ENCODE measurements at places on chromosomes 2 and 18.

DNA sequence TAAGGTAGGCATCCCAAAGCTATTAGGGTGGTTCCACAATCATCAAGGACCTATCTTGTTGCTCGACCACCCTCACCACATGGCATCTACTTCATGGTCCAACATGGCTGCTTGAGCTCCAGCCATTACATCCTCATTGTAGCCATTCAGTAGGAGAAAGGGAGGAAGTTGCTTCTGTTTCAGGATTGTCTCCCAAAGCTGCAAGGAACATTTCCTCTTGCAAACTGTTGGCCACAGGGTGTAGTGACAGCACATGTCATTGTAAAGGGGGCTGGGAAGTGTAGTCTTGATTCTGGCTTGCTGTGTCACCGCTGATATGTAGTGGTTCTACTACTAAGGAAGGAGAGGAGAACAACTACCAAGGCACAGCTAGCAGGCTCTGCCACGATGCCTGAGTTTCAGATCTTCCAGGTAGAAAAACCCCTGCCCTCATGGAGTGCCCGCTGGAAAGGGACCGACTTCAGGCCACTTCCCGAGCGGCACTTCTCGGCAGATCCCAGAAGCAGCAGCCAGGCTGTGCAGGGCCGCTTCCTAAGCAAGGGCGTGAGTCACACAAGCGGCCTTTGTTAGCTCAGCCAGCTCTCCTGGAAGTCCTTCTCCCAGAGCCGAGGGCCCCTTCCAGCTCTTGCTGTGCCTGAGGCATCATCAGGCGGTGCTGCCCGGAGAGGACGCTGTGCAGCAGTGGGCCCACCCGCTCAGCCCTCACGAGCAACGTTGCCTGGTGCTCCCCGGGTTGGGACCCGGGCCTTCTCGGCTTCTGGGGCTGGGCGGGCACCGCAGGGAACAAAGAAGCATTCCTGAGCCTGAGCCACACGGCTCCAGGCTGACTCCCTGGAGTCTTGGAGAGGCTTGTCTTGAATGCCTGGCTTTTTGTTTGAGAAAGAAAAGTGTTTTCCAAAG, 58.2 kb downstream of the HS6ST1 start:
- DNase-seq: no peak

DNA sequence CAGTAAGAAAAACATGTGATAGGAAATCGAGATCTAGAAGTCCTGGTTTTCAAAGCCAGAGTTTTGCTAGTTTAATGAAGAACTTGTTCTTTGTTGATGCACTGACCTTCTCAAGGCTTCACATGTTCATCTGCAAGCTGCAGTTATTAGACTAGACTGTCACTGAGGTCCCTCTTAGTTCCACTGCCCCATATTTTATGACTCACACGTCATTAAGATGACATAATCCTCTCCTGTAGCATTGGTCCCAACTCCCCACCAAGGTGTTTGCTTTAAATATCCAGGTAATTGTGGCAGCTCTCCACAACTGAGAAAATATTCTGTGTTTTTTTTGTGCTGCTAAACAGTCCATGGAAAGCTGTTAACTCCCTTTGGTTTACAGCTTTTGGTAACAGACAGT, 149.7 kb downstream of the MREG start:
- DNase-seq: no peak

DNA sequence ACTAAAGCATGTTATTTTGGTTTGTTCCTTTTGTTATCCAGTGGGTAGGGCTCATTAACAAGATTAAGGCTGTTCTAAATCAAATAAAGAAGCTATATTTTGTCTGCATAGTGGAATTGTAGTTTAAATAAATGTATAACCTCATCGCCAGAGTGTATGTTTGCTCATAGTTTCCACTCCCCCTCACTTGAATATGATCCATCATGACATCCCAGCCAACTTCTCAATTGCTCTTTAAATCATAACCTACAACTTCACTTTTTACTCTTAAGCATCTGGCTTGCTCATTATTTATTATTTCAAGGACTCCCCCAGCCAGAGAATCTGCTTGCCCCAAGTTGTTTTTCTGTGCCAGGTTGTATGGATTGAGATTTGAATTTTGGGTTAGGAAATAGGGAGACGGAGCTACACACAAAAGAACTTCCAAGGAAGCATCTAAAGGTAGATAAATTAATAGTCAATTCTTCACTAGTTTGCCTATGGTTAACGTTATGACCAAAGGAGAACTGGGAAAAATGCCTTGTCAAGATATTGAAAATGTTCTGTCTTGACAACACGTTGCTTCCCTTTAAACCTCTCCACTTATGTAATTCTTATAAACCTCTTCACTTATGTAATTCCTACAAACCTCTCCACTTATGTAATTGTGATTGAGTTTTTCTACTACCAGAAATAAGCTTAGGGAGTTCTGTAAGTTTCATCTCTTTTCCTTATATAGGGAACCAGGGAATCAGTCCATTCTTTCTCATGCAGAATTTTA, 55.4 kb upstream of the UPP2 start:
- DNase-seq: no peak

DNA sequence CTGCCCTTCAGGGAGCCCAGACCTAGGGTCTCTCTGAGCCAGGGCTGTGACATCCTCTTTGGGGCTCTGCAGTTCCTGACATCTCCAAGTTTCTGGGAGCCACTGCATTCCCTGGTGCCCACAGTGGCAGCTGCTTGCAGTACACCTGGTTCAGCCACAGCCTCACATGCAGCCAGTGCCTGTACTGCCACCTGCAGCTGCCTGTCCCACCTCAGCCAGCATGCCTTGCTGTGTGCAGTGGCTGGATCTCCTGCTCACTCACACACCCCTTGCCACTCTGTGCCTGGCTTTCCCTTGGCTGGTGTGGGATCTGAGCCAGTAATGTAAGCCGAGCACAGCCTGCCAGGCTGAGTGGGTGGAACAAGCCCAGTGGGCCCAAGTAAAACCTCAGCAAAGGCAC, 1288.7 kb downstream of the CNTNAP5 start:
- DNase-seq: no peak

- DNase-seq: no peak
Observed at GRCh38 chr2:46866770-46867246, 48.8 kb downstream of the MCFD2 start.

- DNase-seq: no peak
Observed at GRCh38 chr18:28715206-28715605, 538.3 kb upstream of the CDH2 start.

DNA sequence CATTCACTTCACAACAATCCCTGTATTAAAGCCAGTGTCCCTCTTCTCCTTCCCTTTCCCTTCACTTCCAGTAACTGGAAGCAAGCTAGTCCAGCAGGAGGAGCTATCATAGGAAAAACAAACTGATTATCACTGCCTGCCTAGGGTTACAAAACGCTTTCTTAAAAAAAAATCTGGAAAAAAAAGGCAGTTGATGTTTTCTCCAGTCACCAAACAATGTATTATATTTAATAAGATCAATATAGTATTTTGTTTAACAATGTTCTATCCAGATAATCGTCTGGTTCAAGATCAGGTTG, 78.8 kb upstream of the ITGB6 start:
- DNase-seq: no peak

GRCh38 chr2:148802448-148803220, 72.4 kb upstream of the KIF5C start:
- no peak for DNase-seq

DNA sequence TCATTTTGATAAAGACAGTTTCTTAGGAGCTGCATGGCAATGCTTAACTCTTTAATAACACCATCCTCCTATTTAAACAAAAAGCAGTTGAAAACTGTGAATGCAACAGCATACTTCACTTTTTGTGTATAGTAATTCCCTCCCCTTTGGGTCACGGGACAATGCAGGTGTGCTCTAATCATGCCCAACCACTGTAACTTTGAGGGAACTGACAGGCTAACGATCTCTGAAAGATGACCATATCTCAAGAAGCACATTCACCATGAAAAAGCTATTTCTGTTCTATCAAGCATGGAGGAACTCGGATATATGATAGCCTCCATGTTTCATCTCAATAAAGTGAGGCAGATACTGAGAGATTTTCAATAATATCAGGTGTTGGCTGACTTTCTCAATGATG, 81.1 kb upstream of the CD226 start:
- DNase-seq: no peak

DNA sequence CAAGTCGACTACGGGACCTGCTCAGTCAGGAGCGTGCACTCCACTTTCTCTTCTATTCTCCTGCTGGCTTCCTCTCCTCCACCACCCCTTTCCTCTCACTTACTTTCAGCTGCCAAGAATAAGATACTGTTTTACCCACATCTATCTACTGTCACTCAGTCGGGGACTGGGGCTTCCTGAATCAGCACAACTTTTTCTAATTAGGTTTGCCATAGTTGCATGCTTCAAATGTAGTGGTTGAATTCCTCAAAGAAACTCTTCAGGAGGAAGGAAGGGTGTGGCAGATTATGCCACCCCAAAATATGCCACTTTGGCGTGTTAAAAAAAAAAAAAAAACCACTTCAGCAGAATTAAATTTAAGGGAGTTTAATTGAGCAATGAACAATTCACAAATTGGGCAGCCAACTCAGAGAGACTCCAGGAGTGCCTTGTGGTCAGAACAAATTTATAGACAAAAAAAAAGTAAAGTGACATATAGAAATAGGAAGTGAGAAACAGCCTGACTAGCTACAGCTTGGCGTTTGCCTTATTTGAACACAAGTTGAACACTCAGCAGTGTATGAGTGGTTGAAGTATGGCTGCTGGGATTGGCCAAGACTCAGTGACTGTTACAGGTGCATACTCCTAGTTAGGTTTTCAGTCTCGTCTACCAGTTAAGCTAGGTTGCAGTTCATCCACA, 32.5 kb upstream of the RMDN2 start:
- no peak for DNase-seq
